ENCODE measurements at places on chromosomes 6 and 20. TPM values are rescaled to one million over a fixed set of nuclear protein-coding genes. Genes with fewer than 3 reads are reported as not detected.
A peak's percentile ranks its signal among the peaks of the same experiment; 100 is the strongest.

DEK gene
- total RNA-seq = 154 TPM

MUCL3 gene
- not detected for total RNA-seq

DNA sequence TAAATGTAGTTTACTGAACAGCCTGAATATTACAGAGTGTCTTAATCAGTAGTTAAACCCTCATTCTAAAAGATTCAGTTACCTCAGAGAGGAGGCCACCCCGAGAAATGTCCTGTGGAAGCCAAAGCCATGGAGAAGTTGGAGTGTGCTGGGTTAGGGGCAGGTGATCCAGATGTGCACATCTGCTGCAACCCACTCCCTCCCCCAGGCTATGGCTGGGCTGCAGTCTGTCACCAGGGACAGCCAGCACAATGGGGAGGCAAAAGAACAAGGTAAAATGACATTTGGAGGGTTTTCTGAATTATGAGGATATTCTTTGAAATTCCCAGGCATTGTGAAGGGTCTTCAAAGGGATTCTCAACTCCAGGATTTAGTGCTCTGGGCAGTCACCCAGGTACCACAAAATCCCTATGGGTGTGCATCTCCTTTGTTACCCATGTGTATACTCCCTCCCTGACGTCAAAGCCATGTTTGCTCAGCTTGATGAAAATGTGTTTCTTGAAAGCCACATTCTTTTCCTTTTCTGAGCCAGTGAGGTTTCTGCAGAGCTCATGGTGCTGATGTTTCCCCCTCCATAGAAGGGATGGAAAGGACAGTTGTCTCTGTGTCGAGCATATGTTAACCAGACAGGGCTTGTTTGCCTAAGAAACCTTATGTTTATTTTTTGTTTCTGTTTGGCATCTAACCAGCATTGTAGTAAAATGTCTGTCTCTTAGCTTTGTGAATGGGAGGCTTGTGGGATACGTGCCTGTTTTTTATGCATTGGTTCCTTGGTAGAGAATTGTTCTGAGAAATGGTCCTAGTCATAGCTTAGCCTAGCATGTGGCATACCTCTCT is 212.3 kb upstream of the TBX18 start:
- no peaks in the 10 kb centered on the region for H3K27me3 ChIP-seq
- H3K4me3 ChIP-seq = no peak overlapping the region
- DNase-seq = no peak
- H3K27ac ChIP-seq = no peak overlapping the region

GRCh38 chr6:136511926-136512325 is 38.3 kb downstream of the MAP7 start:
- no peak overlapping the region for H3K27ac ChIP-seq
- no peaks in the 10 kb centered on the region for H3K36me3 ChIP-seq
- H3K4me3 ChIP-seq = no peak overlapping the region
- H3K4me1 ChIP-seq = no peaks in the 10 kb centered on the region
- H3K27me3 ChIP-seq = peaks cover 3% of the 10 kb centered on the region

GRCh38 chr6:48567016-48567415 is 456.0 kb upstream of the PTCHD4 start:
- peak; percentile 55 for DNase-seq
- no peaks in the 10 kb centered on the region for H3K4me1 ChIP-seq
- H3K27ac ChIP-seq = no peak overlapping the region

All from fibroblast of lung (primary cell).